ENCODE measurements at places on chromosomes 3 and 15.

- DNase-seq = no peak
These were observed 20.3 kb downstream of the KY start for GRCh38 chr3:134630506-134630905.

GRCh38 chr3:127485396-127486170, 105.0 kb downstream of the TPRA1 start:
- DNase-seq = no peak

GRCh38 chr3:14699643-14700042, 24.7 kb downstream of the C3orf20 start:
- DNase-seq = no peak

GRCh38 chr3:54949491-54950044, 21.7 kb upstream of the LRTM1 start:
- DNase-seq = no peak

DNA sequence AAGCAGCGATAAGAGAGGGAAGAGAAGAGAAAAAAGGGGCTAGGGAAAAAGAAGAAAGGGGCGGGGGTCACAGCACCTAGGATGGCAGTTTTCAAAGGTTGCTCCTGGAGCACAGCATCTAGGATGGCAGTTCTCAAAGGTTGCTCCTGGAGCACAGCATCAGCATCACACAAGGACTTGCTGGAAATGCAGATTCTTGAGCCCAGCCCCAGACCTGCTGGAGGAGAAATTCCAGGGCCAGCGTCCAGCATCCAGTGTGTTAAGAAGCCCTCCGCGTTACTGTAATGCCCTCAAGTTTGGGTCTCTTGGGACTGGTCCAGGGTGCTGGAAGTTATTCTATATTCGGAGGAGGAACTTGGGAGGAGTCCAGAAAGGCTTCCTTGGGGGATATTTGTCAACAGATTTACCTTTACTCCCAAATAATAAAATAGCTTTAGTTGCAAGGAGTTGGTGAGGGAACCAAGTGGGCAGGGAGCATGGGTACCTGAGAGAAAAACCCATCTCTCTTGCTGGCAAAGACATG, 519.4 kb downstream of the SHQ1 start:
- DNase-seq = no peak

- DNase-seq = no peak
These were observed 8.0 kb upstream of the PAQR9 start for GRCh38 chr3:142971431-142971830.

DNA sequence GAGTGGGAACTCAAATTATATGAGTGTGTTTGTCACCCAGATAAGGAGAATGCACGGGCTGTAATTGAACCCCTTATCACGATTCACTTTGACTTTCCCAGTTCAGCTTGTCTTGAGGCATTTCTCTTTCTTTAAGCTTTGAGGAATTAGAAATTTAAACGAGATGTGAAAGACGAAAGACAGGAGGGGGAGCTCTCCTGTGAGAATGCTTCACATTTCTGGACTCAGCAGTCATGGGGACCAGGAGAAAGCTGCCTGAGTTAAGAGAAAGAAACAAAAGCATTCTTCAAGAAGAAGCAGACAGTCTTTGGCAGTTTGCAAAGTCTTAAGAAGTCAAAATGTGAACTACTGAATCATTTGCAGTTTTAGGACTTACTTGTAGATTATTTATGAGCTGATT, 205.6 kb downstream of the NECTIN3 start:
- no peak for DNase-seq

Measured in NCI-H1930 (cell line).